ENCODE measurements at places on chromosomes 7 and 10.

GRCh38 chr10:3889961-3890522 is 105.0 kb upstream of the KLF6 start:
- DNase-seq = no peak

DNA sequence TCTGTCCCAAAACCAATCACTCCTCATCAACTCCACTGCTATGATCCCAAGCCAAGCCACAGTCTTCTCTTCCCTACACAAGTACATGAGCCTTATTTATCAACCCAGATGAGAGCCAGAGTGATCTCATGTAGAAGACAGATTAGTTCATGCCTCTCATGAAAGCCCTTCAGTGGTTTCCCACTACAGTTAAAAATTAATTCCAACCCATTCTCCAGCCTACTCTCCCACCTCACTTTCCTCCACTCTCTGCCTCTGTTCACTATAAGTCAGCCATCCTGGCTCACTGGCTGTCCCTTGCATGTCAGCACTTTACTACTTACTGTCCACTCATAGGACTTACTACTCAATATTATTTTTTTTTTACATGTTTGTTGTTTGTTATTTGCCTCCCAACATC is 67.3 kb downstream of the CACUL1 start:
- DNase-seq = no peak

- no peak for DNase-seq
Observed at GRCh38 chr10:27680691-27681605, 64.7 kb downstream of the MKX start.

DNA sequence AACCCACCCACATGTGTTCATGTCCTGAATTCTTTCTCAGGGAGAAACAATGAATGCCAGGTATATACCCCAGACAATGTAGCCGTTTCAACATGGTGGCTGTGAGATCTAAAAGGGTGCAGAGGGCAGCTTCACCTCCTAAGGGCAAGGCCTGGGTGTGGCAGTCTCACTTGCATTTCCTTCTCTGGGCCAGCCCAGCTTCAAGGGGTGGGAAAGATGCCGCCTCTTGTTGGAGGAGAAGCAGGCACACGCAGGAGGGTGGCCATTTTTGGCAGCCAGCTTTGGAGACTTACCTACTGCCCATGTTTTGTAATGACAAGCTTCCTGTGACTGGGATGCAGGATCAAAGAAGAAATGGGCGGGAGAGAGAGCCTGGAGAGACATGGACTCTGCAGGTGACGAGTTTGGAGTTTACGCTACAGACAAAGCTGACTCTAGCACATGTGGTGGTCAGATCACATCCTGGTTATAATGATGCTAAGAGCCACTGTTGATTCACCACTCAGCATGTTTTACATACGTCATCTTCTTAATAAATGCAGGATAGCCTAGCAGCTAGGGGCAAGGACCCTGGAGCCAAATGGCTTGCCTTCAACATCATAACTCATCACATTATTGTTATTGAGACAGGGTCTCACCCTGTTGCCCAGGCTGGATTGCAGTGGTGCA is 116.6 kb downstream of the ANLN start:
- DNase-seq = no peak

DNA sequence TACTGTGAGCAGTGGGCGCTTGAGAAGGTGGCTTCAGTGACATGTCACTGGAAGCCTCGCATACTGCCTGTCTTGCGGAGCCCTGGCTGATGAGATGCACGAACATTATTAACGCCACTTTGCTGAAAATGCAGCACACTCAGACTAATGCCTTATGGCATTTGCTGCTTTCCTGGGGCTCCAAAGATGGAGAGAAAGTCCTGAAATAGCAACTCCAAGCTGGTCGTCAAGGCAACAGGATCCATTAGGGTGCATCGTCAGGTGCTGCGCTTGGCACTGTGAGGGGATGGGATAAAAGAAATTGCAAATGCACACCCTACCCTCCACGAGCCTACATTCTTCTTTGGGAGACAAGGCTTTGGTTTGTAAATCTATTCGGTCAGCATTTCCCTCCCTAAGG is 592.5 kb downstream of the TYW1 start:
- no peak for DNase-seq

GRCh38 chr7:27111751-27112277 is 9.3 kb upstream of the HOXA2 start:
- no peak for DNase-seq

DNA sequence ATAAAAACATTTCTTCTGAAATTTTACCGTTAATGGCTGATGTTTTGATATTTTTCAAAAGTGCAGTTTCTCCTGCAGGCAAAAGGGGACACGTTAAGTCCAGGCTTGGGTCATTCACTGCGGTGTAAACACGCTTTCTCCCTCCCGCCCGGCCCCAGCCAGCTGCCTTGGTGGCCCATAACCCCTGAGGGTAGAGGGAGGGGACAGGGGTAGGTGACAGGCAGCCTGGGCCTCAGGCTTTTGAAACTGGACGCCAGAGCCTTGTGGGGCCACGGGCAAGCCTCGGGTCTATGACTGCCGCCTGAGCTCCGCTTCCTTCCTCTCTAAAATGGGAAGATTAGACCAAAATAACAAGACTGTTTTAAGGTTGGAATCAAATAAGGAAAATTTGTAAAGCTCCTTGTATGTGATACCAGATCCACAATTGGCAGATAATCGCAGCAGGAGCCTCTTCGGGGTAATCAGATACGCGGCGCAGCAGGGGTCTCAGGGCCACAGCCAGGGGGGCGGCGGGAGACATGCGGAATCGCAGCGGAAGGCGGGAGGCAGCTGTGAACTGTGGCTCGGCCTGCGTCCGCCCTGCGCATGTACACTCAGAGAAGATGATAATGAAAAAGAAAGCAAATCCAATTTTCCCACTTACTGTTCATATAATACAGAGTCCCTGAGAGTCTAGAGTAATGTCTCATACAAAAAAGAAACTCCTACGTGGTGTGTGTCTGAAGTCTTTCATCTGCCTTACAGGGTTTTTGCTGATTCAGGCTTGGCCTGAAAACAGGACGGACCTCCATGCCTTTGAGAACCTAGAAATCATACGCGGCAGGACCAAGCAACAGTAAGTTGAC is 138.3 kb downstream of the EGFR start:
- no peak for DNase-seq

DNA sequence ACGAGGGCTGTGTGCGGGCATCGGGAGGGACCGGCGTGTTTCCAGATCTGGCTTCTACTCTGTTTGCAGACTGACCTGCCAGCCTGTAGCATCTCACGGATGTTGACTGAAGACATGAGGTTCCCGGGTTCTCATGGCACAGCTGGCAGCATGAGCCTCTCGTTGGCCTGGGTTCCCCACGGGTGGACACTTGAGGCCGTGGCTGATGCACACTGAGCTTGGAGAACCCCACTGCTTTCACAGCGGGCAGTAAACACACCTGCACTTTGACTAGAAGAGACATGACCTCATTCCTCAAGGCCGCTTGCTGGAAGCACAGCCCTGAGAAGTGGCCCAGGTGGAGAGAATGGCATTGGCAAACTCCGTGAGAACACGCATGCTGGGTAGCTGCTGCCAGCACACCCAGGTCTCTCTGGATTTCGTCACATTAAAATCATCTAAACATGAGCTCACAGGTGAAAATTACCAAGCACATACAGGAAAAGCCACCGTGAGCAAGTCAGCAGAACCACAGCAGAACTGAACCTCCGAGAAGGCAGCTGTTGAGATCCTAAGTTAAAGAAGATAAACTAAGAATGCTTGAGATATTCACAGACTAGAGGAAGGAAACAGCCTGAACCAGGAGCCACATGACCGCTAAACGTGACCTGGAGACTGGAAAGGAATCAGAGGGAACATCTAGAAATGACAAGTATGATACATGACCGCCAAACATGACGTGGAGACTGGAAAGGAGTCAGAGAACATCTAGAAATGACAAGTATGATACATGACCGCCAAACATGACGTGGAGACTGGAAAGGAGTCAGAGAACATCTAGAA is 32.5 kb downstream of the BNIP3 start:
- no peak for DNase-seq

- DNase-seq = no peak
Observed at GRCh38 chr10:49202266-49202665, 14.1 kb upstream of the TMEM273 start.

GRCh38 chr7:235576-236395 is 43.4 kb downstream of the FAM20C start:
- no peak for DNase-seq

- DNase-seq = no peak
Observed at GRCh38 chr7:116777651-116778281, 84.6 kb upstream of the CAPZA2 start.

DNA sequence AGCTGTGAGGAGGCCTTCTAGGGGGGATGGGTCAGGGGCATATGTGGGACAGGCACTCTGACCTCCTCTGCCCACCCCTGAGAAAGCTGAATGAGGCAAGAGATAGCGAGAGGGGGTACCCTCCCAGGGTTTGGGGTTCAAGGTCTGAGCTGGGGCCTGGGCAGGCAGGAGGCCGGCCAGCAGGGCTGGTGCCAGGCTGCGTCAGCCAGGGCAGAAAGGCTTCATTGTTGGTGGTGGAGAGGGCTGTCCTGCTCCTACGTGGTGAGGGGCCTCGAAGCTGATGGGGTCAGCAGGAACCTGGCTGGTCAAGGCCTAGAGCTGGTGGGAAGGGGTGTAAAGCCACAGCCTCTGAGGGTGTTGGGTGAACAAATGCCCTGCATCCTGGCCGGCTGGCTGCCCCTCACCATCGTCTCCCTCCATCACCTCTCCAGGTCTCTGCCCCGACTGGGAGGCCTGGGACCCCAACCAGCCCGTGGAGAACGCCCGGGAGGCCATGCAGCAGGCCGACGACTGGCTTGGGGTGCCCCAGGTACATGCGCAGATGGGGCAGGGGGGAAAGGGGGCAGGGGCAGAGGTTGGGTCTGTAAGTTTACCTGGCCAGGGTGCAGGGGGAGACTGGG is 6.6 kb downstream of the FLNC start:
- DNase-seq = no peak

- no peak for DNase-seq
Observed at GRCh38 chr7:98194672-98195457, 16.4 kb upstream of the BHLHA15 start.

DNA sequence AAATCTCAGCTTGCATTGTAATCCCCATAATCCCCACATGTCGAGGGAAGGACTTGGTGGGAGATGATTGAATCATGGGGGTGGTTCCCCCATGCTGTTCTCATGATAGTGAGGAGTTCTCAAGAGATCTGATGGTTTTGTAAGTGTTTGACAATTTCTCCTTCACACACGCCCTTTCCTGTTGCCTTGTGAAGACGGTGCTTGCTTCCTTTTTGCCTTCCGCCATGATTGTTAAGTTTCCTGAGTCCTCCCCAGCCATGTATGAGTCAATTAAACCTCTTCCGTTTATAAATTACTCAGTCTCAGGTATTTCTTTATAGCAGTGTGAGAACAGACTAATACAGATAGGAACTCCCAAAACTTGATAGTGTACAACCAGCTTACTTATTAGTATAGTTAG is 98.6 kb downstream of the CREM start:
- DNase-seq = no peak

DNA sequence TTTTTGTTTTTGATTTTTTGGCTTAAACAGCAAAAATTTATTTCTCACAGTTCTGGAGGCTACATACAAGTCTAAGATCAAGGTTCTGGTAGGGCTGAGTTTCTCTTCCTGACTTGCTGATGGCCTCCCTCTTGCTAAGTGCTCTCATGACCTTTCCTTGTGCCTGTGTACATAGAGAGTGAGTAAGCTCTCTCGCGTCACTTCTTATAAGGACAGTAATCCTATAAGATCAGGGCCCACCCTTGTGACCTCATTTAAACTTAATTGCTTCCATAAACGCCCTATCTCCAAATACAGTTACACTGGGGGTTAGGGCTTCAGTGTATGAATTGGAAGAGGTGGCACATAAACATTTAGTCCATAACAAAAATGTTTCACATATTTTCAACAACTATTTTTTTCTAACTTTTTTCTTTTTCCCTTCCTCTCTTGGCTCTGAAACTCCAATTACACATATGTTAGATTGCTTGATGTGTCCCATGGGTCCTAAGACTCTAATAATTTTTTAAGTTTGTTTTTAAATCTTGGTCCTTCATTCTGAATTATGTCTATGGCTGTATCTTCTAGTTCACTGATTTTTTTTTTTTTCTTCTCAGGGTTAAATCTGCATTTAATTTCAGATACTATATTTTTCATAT is 149.8 kb downstream of the HBP1 start:
- no peak for DNase-seq

GRCh38 chr7:87474533-87475358 is 734 bp downstream of the ABCB4 start:
- DNase-seq = no peak

DNA sequence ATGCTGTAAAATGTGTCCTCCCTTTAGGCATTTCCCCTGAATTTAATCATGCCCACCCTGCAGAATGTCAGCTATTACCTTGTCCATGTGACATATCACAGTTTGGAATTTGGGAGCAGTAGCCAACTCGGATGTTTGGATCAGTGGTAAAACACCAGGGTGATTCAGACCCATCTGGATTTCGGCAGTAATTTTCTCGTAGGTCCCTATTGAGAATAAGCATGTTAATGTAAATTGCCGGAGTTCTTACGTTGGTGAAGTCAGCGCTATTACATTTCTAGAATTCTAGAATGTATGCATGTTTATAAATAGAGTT is 44.1 kb downstream of the HGF start:
- DNase-seq = no peak

- no peak for DNase-seq
Observed at GRCh38 chr10:5911670-5912069, 21.6 kb downstream of the FBH1 start.

- no peak for DNase-seq
Observed at GRCh38 chr10:49161411-49161997, 26.7 kb downstream of the TMEM273 start.

DNA sequence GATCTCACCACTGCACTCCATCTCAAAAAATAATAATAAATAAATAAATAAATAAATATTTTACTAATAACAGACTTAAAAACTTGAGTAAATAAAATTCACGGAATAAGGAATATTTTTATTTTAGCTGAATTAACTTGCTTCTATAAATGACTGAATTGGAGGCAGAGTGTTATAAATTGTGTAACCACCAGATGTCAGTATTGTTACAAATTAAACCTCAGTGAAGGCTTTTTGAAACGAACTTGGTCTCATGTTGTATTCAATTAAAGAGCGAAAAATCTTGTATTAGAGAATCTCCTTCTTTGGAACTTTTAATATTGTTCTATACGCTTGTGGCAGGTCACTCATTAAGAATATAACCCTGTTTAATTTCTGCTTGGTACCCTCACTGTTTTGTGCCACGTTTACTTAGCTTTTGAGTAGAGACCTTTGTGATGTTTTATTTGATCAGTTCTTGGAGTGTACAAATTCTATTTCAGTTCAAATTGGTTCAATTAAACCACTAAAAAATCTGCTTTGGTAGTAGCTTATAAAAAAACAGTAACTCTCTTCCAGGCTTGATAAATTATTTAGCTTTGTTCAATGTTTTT is 45.6 kb upstream of the SCIN start:
- DNase-seq = peak; percentile 64

- peak; percentile 83 for DNase-seq
Observed at GRCh38 chr10:22682237-22683139, 31.9 kb downstream of the PIP4K2A start.

- no peak for DNase-seq
Observed at GRCh38 chr7:129724796-129725195, 113.3 kb downstream of the NRF1 start.

GRCh38 chr7:74656441-74656836 is 1.1 kb upstream of the GTF2I start:
- DNase-seq = peak; percentile 36

Data from MM.1S (cell line).